ENCODE measurements at places on chromosomes 2 and 18.

- no peak for DNase-seq
Observed at GRCh38 chr2:56889738-56890137, 705.9 kb downstream of the CCDC85A start.

DNA sequence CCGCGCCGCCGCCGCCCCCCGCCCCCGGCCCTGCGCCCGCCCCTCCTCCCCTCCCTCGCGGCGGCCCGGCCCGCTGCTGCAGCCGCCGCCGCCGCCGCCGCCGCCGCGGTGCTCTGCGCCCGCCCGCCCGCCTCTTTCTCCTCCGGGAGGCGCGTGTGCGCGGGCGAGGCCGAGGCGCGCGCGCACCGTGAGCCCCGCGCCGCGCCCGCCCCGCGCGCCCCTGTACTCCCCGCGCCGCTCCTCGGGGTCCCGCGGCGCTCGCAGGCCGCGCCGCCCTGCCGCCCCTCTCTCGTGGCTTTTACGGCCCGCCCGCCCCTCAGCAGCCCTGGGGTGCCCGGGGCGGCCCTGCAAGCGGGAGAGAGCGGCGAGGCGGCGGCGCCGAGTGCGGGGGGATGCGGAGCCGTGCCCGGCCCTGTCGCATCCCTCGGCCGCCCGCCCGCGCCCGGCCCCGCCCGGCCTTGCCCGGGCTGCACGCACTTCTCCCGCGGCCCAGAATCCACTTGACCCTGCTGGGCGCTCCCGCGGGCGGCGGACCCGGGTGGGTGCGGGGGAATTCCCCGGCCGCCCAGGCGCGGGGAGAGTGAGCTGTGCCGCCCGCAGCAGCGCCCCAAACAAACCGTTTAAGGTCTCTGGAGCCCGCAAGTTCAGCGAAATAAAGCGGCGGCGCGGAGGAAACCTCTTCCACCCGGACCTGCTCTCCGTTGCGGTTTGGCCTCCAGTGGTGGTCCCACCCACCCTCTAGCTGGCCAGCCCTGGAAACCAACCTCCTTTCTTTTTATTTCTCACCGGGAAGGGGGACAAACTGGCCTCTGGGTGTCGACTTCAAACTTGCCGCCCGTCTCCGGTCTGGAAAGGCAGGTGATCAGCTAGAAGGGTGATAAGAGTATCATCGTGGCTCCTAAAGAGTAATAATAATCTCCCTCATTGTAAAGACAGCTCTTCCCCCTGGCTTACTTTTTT is 37.4 kb downstream of the AFF3 start:
- DNase-seq: no peak

DNA sequence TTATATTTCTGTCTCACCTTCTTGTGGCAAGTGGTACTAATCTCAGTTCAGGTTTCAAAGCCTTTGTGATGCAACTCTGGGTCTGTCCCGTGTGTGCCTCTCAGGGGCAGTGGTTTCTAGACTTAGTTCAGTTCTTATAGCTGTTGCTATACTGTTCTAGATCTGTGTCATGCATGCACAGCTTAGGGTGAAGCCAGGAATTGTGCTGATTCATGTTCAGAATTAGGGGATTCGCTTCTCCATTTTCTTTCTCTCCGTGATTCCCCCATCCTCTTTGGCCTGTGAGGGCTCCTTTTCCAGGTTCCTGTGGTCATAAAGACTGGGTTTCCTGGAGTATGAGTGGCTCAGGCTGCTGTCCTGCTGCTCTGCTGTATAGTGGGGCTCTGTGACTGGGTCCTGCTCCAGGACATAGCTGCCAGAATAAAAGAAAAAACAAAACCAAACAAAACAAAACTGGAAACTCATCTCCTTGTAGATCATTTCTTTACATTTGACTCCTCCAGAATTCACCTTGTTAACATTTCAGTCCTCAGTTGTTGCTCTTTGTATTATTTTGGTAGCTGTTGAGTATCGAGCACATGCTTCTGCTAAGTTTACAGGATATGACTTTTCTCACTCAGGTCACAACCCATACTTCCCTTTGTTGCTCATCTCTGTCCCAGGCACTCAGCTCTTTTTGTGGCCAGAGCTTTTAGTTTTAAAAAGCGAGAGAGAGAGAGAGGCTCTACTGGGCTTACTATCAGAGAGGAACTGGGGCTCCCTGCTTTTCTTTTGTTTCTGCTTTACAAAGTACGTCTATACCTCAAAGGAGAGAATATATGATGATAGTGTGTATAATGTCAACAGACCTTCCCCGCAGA is 34.2 kb downstream of the CERS6 start:
- peak; percentile 65 for DNase-seq

- no peak for DNase-seq
Observed at GRCh38 chr2:16104315-16104948, 164.1 kb downstream of the MYCN start.

DNA sequence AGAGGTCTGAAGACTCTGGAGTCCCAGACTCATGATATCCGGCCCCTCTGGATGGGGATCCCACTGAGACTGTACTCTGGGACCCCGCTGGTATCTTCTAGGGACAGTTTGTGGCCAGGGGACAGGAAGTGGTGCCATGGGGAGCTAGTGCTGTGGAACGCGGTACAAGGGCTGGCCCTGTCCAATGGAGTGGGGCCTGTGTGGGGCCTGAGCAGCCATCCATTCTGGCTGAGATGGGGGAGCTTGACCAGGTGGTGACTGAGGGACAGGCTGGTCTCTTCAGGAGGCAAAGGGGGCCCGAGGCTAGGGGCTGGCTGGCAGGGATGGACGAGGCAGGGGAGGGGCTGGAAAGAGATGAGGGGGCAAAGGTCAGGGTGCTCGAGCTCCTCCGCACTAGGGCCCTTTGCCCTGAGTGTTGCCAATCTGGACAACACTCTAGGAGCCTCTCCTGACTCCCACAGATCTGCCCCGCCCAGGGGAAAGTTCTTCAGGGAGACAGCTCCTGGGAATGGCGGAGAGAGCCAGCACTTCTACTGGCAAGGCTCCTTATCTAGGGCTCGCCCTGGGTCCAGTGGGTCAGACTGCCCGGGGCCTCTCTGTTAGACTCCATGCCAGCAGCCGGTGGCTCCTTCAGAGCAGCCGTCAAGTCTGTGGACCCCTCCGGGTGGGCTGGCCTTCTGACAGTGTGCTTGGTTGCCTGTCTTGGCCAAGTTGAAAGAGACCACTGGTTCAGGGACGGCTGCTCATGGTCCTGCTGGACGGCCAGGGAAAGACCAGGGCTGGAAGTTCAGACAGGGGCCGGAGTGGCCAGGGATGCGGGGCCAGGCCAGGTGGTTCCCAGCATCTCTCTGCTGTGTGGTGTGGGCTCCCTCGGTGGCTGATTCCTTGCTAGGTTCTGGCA is 12.3 kb downstream of the MALL start:
- DNase-seq: no peak

- DNase-seq: peak; percentile 52
Observed at GRCh38 chr2:73944714-73945113, 18.0 kb downstream of the DGUOK start.

DNA sequence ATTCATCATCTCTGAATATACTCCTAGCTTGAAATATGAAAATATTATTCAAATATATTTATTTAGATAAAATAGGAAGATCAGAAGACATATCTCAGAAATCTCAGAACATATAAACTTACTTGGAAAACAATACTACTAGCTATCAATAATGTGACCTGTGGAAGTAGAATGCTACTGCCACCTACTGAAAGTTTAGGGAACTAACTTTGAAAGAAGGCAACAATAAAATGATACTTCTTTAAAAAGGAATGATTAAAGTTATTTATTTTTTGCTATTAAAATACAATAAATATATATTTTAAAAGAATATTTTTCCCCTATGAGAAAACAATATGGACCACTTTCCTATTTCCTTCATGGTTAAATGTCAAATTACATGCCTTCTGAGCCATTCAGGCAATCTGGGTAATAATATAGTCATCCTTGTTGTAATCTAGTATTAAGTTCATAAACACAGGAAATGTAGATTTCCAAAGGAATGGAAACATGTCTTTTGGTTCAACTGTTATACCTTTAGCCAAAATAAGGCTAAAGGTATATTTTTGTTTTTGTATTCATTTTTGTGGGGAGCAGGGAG is 26.0 kb downstream of the ACADL start:
- no peak for DNase-seq

GRCh38 chr18:40980171-40980570 is 974.9 kb upstream of the PIK3C3 start:
- DNase-seq: no peak

GRCh38 chr2:226050822-226051221 is 651.3 kb downstream of the NYAP2 start:
- DNase-seq: no peak

All from T-helper 2 cell treated with Interferon-gamma antibody and Interleukin-4, amounts not matched to agents 5 μg/mL and 100 μg/mL, for 36 hours (primary cell).